ENCODE measurements at places on chromosomes 2 and 18.

DNA sequence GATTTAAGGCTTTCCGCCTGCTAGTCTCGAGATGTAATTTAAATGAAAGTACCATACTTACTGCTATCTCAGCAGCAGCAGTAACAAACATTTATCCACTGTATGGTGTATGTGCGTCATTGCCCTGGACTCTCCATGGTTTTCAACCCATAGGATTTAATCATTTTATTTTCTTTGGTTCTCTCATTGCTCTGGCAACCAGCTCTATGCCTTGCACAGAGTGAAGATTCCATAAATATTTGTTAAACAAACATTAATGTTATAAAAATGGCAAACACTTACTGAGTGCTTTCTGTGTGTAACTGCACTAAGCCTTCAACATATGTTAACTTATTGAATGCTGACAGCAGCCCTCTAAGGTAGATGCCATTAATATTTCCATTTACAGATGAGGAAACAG, 1.3 kb upstream of the LMAN1 start:
- no peak for DNase-seq

DNA sequence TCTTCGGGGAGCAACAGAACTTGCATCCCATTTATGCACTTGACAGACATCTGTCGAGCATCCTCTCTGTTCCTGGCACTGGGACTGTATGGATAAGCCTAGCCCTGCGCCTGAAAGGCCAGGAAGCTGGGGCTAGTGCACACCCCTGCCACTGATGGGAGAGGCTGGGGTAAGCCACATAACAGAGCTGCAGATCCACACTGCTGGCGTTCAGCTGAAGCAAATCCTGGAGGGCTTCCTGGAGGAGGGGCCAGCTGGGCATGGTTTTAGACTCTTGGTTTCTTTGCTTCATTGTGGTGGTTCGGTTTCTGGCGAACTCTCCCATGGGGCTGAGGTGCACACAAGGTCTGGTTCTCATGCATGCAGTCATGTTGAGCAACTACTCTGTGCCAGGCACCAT, 45.5 kb upstream of the FOSL2 start:
- DNase-seq, result no peak

- DNase-seq, result no peak
Measured at GRCh38 chr2:11377928-11378545, 33.6 kb upstream of the ROCK2 start.

GRCh38 chr2:118388771-118389170, 300.5 kb downstream of the INSIG2 start:
- no peak for DNase-seq

DNA sequence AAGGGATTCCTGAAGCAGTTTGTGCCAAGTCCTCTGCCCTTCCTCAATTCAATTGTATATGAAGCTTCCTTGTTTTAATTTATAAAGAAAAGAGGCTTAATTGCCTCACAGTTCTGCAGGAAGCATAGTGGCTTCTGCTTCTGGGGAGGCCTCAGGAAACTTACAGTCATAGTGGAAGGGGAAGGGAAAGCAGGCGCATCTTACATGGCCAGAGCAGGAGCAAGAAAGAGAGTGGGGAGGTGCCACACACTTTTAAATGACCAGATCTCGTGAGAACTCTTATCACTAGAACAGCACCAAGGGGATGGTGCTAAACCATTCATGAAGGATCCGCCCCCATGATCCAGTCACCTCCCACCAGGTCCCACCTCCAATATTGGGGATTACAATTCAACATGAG, 114.2 kb downstream of the SGPP2 start:
- no peak for DNase-seq

GRCh38 chr2:95359501-95359930, 43.0 kb upstream of the FAHD2A start:
- DNase-seq, result no peak

DNA sequence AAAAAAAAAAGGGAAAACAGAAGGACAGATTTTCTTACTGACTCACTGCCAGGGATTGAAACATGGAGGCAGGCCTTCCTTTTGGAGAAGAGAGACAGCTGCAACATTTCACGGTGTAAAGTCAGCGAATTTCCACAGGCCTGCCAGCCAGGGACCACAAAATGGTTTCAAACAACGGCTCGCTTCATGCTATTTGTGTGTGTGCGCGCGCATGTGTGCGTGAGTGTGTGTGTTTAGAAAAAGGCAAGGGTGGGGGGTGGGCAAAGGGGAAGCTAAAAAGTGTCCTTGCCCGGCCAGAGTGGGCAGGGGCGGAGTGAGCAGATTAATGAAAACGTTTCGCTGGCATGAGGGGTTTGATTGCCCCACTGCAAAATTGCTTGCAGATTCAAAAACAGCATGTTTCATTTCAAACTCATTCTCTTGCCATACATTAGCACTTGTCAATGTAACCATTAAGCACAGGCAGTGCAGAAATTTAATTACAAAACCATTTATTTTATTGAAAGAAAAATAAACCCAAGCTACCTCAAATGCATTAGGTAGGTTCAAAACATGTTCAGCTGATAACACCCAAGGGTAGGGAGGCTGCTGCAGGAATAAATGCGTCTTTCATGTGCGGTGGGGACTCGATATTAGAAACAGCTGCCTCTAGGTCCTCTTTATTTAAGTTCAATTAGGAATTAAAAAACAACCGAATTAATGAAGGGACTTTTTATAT, 182.1 kb upstream of the SIX2 start:
- DNase-seq, result no peak

- DNase-seq, result no peak
Measured at GRCh38 chr2:235858881-235859280, 309.3 kb downstream of the GBX2 start.

- DNase-seq, result no peak
Measured at GRCh38 chr2:191029280-191029950, 15.4 kb upstream of the STAT1 start.

DNA sequence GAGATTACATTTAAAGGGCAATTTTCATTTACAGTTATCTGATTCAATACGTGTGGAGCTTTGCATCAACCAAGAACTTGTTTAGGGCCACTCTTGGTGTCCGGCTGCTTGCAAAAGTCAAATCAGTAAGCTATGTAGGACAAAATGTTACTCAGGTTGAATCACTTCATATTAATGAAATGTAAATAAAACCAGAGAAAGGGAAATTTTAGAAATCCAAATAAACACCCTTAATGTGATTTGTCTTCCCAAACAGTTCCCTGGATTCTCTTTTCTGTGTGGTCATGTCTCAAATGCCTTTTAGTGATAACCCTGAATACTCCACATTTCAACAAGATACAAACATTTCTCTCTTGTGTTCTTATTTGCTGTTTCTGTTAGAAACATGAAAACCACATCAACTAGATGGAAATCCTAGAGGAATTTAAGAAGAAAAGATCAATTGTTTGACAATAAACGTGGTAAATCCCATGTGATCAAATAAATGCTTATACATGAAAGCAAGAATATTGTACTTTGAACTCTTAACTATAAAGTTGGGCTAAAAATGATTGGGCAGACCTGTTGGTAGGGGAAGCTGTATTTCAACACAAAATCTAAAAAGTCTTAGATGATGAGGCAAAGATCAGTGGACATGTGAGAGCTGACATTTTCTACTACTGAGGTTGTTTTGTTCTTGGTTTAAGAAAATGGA, 101.3 kb downstream of the CDC42EP3 start:
- DNase-seq, result no peak

GRCh38 chr2:71215447-71215846, 11.5 kb downstream of the PAIP2B start:
- DNase-seq, result no peak

GRCh38 chr2:58803192-58803591, 562.1 kb upstream of the FANCL start:
- DNase-seq, result no peak

DNA sequence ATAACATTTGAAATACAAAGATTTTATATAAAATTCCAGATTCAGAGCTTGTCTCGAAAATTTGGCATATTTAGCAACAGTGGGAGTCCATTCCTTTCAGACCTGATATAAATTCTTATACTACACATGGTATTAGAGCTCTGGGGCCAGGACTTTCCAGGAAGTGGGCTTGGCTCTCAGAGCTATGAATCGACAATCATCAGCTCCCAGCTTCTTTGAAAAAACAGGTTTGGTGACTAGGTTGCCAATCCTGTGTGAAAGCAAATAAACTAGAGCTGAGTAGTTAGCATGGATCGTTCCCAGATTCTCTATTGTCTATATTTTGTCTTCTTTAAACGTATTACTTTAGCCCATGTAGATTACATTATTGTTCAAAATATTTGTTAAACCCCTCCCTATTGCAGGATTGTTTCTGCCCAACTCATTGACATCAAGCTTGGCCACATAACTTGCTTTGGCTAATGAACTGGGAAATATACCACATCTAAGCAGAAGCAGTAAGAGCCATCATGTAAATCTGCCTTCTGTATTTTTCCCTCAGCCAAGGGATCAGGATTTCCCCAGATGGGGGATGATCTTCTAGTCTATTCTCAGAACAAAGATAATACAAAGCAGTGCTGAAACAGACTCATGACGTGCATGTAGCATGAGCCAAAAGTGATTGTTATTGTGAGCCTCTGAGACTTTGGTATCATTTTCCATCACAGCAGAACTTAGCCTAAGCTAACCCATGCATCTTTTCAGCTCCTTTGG, 105.4 kb downstream of the KCNH7 start:
- DNase-seq, result no peak

- no peak for DNase-seq
Measured at GRCh38 chr2:119716284-119716672, 37.3 kb downstream of the TMEM177 start.

- DNase-seq, result peak; percentile 29
Measured at GRCh38 chr2:196066291-196067087, 2.1 kb downstream of the DNAH7 start.

DNA sequence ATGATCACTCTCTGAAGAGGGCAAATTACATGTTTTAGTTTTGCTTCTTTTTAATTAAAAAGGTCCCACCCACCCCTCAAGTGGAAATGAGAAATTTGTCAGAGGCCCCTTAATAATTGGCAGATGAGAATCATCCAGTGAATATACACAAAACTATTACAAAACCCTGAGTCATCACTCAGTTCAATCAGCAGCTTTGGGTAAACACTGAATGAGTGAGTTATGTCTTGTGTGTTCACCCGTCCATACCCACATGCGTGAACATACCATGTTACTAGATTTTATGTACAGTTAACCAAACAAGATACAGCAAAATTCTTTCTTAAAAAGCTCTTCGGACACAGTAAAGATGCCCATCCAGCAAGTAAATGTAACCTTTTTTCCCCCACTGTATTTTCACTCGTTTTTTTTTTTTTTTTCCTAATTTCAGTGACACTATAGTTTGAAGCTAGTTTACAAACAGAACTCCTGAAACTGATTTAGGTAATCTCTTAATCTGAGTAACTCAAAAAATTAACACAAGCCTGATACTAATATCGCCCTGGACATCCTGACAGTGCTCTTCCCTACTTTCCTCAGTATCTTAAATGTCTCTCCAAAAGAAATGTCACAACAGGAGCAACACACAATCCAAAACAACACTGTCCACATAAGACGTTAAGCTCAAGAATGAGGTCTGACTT, 1.4 kb downstream of the PSME4 start:
- peak; percentile 20 for DNase-seq

GRCh38 chr2:25073025-25073424, 31.1 kb downstream of the EFR3B start:
- no peak for DNase-seq

DNA sequence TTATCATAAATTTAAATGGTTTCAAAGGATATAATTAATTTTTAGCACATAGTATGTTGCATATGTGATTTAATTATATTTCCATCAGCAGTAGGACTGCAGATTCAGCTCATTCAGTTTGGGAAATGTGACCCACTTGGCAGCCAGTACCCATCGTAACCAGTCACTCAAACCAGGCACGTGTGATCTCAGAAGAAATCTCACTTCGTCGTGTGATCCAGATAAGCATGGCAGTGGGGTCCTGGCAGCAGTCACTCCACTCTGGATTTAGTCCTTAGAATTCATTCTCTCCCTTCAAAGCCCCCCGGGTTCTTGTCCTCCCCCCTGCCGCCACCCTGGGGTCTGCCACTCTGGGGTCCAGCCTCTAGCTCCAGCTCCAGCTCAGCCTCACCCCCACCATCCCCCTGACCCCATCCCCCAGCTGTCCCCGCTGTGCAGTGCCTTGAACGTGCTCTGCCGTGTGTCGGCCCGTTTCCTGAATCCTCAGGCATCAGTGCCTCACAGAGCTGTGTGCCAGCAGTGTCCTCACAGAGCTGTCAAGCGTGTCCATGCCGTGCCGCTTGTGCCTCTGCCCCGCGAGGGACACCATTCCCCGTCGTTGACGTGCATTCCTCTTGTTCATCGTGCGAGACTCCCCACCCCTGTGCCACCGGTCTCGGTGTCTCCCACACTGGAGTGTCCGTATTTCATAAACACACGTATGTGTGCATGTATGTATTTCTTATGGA, 34.8 kb downstream of the TRAPPC12 start:
- DNase-seq, result no peak

DNA sequence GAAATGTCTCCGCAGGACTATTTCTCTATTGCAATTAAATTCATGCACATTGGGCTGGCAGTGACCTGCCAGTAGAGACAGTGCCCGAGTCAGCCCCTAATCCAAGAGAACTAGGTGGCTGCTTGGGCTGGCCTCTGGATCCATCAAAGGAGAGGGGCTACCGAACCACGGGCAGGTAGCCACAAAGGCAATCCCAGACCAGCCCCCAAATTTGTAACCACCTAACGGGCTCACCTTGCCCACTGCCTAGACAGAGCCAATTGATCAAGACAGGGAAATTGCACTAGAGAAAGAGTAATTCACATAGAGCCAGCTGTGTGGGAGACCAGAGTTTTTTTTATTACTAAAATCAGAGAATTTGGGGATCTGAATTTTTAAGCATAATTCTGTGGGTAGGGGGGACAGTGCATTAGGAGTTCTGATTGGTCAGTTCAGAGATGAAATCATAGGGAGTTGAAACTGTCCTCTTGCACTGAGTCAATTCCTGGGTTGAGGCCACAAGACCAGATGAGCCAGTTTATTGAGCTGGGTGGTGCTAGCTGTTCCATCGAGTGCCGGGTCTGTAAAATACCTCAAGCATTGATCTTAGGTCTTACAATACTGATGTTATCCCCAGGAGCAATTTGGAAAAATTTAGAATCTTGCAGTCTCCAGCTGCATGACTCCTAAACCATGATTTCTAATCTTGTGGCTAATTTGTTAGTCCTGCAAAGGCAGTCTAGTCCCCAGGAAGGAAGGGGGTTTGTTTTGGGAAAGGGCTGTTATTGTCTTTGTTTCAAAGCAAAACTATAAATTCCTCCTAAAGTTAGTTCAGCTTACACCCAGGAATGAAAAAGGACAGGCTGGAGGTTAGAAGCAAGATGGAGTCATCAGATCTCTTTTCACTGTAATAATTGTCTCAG, 260.4 kb upstream of the SP5 start:
- no peak for DNase-seq

GRCh38 chr2:118705032-118705431, 142.4 kb downstream of the EN1 start:
- DNase-seq, result no peak

GRCh38 chr18:46764586-46764985, 7.7 kb upstream of the ST8SIA5 start:
- DNase-seq, result no peak
